SHP77 treated with DMSO at 0.1 percent for 48 hours (cell line): ENCODE measurements at places on chromosomes 2 and 18.
A peak's percentile ranks its signal among the peaks of the same experiment; 100 is the strongest.

DNA sequence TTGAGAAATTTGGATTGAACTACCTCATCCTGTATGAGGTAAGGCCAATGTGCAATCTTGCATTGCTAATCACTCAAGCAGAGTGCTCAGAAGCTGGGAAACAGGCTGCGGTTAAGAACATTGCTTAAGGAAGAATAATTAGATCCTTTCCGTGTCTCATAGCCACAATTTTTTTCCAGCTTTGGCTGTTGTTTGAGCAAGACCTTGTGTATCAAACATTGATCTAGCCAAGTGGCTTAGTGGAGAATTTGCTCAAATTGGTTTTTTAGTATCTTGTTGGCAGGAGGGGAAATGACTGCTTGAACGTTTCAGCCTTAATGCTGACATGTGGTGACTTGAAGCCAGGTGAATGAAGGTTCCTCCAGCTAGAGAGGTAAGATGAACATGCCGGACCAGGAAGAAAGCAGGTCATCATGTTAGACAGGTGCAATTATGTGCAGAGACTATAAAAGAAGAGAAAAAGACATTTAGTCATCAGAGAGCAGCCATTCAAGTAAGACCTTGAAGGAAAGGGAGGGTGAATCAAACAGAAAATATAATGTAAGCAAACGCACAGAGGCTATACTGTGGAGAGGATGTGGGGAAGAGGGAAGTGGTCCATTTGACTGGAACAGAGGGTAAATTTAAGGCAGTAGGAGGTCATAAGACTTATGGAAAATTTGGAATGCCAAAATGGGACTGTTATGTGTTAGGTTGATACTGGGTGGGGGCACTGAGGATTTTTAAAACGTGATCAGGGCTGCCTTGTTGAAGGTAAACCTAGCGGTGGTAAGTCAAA lies 98.9 kb upstream of the CYP1B1 start:
- no peak for DNase-seq

DNA sequence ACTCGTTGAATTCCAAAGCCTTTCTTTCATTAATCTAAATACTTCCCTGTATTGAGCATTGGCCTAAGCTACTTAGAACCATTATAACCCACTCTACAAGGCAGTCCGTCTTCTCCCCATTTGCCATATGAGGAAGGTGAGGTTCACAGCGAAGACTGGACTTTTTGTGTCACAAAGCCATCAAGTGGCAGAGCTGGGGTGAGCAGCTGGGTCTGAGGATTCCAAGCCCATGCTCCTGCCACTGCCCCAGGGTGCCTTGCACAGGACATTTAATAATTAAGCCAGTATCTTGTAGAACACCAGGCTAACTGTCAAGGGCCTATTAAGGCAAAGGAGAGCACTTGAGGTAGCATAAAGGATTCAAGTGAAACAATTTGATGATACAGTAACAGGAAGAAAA lies 68.8 kb upstream of the ZNF397 start:
- no peak for DNase-seq

- DNase-seq: no peak
Observed at GRCh38 chr2:209600341-209601171, 171.1 kb upstream of the UNC80 start.

- DNase-seq: no peak
Observed at GRCh38 chr2:202099515-202099914, 26.5 kb downstream of the KIAA2012 start.

GRCh38 chr18:58135183-58135641 lies 91.2 kb downstream of the NEDD4L start:
- DNase-seq: no peak

DNA sequence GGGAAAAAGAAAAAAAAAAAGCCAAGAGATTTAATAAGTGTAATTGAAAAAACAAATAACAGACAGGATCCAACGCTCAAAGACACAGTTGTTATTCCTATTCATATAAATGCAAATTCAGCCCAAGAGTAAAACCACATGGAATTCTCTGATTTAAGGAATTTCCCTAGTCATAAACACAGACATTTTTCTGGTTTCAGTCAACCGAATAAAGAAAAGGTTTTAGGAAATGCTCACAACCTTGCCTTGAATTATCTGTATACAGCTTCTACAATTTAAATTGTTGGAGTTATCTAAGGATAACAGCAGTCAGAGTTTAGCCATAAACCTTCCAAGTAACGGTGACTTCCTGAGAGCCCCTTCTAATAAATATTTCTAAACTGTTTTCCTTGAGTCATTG lies 122.7 kb downstream of the VWC2L start:
- DNase-seq: no peak

GRCh38 chr2:136347981-136348380 lies 230.0 kb upstream of the CXCR4 start:
- DNase-seq: no peak

DNA sequence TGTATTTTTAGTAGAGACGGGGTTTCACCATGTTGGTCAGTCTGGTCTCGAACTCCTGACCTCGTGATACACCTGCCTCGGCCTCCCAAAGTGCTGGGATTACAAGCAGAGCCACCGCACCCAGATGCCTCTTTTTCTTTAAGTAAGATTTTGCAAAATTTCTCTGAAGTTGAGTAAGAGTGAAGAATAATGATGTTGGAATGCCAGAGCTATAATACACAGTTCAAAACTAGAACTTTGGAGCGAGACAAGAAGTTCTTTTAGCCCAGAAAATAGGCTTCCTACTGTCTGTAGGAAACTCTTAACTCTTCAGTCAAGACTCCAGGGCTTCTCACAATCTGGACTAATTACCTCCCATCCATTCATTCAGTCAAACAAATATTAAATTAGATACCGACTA lies 51.4 kb downstream of the MARCHF4 start:
- no peak for DNase-seq

DNA sequence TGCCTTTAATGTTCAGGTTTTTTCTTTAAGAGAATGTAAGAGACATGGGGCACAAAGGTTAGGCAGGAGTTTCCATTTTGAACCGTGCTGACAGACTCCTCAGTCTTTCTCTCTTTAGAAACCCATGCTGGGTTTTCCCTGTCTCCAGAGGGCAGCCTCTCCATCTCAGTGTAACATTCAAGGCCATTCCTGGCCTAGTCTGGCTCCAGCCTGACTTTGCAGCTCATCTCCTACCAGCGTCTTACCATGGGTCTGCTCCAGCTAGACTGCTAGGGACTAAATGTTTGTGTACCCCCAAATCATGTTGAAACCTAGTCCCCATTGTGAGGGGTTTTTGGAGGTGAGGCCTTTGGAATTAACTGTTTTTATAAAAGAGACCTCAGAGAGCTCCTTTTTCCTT lies 9.8 kb upstream of the CLIP4 start:
- no peak for DNase-seq

DNA sequence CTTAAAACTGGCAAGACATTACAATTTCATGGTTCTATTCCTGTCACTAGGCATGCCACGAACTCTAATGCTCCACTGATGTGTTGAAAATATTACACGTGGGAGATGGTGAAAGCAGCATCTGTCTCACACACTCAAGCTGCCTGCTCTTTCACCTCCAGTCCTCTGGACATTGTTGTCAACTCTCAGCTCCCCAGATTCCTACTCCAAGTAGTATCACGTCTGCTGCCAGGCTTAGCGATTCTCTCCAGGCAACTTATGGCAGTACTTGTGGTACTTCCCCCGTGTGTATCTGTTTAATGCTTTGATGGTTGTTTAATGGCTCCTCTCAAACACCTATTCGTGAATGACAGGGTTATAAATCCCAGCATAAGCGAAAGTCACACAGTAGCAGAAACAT lies 103.8 kb downstream of the TMEFF2 start:
- DNase-seq: no peak

- DNase-seq: no peak
Observed at GRCh38 chr2:56084111-56084901, 99.5 kb upstream of the CCDC85A start.

DNA sequence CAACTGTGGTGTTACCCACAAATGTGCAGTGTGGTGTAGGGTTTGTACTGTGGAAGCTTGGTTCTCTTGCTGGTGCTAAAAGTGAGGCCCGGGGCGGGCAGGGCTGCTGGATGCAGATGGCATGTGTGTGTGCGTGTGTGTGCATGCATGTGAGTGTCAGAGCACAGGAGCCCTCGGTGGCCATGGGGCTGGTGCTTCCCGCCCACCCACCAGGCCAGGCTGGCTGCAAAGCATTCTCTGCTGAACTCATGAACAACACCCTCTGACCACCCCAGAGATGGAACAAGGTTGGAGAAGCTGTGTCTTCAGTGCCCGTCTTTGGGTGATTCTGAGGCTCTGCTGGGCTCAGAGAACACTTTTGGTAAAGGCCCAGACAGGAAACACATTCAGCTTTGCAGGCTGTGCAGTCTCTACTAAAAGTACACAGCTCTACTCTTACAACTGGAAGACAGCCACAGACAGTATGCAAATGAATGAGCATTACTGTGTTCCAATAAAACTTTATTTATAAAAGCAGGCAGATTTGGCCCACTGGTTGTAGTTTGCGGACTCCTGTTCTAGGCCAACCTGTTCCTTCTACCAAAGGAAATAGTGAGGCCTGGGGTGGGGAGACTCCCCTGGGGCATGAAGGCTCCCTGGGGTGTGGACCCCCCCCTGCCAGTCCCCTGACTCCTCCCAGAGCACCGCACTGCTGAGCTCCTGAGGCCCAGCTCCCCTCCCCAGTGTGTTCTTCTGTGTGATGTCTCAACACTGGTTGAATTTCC lies 225.3 kb upstream of the HDAC4 start:
- DNase-seq: no peak

DNA sequence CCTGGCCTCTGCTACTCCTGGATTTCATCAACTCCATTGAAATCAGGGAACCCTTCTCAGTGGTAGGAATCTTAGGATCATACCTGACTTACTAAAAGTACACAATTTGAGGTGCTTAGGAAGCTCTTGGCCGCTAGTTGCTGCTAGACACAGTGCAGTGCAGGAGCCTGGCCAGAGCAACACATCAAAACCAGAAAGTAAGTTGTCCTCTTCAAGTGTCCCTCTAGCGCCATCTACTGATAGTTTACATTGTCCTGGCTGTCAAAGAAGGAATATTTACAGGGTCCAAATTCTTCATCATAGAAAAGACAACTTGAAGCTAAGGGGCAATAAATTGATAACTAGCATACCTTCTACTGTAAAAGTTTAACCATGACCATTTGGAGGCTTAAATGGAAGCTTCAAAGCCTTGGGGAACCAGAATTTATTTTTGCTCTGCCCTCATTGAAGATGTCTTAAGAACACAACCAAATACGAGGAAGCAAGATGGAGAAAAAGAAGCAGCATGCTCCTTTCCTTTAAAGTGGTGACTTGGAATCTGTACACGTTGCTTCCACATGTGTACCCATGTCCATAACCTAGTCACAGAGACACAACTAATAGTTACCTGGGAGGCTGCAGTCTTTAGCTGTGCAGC lies 889.1 kb upstream of the GCFC2 start:
- peak; percentile 68 for DNase-seq

DNA sequence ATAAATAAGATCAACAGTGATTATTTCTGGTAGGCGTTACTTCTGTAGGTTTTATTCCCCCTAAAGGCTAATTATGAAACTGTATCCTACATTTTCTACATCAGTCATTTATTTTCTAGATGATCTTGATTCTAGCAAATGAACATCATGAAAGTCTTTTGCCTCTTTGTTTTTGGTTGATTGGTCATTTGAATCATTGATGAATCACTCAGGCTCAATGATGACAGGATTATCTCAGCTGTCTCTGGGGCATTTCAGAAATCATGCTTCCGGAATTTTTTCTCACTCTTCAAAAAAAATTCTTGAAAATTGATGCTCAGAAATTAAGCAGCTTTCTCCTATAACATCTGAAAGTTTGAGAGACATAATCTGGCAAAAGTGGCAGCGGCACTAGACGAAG lies 298.9 kb upstream of the TCF4 start:
- DNase-seq: no peak

DNA sequence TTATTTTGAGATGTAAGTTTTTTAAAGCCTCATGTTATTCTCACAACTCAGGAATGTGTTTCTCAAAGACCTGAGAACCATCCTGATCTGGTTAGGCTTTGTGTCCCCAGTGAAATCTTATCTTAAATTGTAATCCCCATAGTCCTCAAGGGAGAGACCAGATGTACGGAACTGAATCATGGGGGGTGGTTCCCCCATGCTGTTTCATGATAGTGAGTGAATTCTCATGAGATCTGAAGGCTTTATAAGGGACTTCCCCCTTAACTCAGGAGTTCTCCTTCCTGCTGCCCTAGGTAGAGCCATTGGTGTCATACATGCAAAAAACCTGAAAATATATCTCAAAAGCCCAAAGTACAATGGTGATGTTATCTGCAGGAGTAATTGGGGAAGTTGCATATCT lies 836.7 kb downstream of the CBLN2 start:
- DNase-seq: no peak

DNA sequence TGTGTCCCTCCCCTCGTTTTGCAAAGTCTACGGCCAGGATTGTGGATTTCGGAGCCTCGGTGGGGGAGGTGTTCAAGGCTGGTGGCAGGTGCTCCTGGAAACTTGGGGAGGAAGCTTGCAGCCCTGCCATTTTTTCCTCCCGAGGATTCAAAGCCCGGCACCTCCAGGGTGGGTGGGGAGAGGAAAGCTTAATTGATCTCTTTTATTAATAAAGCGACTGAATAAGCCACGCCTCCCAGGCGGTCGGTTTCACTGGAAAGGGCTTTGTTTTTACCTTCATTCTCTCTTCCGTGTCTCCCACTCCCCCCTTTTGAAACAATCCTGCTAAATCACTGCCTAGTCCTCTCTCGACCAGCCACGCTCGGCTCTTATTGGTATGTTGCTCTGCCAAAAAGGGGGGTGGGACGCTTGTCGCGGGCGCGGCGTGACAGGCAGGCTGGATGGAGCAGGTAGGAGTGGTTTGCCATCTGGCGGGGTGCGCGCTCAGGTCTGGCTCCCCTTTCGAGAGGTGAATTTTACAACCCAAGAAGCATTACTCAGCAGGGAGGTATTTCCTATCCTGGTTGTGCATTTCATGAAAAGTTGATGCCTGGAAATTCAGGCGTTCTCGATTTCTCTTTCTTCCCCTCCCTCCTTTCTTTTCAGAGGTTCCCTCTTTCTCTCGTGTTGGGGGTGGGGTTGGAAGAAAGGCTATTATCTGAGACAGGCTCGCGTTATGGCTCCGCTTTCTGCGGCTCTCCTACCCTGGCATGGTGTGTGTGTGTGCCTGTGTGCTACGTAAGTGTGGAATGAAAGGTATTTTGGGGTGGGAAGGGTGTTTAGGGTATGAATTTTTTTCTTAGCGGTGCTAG lies 1.4 kb downstream of the NEDD4L start:
- no peak for DNase-seq

GRCh38 chr2:100194951-100195350 lies 52.6 kb upstream of the AFF3 start:
- no peak for DNase-seq

- no peak for DNase-seq
Observed at GRCh38 chr2:419687-420317, 131.9 kb upstream of the ALKAL2 start.

DNA sequence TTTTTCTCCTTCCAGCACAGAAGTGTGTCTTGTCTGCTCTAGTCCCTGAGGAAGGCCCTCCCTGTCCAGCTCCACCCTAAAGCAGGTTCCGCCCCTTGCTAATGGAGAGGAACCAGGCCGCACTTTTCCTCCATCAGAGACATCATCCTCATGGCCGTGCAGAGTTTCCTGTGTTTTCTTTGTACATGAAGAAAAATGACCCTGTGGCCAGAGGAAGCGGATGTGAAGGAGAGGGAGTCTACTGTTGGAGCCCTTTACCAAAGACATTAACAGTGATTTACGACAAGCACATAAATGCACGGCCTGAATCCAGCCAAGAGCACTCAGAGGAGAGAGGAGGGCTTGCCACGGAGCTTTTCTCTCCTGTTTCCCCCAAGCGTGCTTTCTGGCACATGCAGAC lies 109.5 kb downstream of the RNF144A start:
- DNase-seq: peak; percentile 76
